ENCODE measurements at places on chromosomes 5 and 9. TPM values are rescaled to one million over a fixed set of nuclear protein-coding genes. Genes with fewer than 3 reads are reported as not detected.

Gene SFXN1
- 350 TPM for total RNA-seq

Gene GRXCR2
- not detected for total RNA-seq

Gene GPR151
- total RNA-seq = not detected

Gene CXCL14
- not detected for total RNA-seq

Gene SUSD3
- total RNA-seq = 68.3 TPM

Gene ROPN1L
- not detected for total RNA-seq

- no peak for DNase-seq
- no peak overlapping the region for H3K27ac ChIP-seq
- H3K4me1 ChIP-seq = no peaks in the 10 kb centered on the region
- H3K36me3 ChIP-seq = no peaks in the 10 kb centered on the region
- no peak overlapping the region for H3K4me3 ChIP-seq
Observed at GRCh38 chr9:72315089-72315509, 49.9 kb downstream of the ZFAND5 start.

DNA sequence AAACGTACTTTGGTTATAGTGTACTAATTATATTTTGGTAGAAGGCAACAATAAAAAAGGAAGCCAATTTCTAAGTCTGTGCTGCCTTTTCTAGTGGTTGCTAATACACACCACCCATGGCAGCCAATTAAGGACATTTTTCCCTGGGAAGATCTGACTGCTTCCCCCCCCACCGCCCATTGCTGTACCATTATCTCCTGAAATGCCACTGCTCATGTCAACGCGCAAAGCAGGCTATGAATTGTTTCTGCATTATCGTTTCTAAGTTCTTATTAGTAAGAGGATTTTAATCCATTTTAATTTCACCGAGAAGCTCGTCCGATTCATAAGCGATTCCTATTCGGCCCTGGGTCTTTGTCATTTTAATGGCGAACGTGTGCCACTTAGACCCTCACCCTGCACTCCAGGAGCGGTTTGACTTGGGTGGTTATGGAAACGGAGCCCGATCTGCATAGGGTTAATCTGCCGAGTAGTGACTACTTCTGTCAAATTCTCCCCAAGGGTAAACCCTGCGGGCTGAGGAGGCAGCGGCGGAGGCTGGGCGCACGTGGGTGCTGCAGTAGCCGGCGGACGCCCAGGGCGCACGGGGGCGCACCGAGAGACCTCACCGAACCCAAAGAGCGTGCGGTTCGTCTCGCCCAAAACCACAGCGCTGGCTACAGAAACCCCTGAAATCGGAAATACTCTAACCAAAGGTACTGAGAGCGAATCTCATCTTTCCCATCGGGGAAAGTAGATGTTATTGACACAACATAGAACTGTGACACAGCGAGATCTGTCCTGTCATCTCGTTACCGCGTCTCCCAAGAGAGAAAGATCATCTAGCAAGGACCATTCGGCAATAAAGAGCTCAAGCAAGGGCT, 55.8 kb upstream of the SHC3 start:
- peak; percentile 41 for DNase-seq
- peaks cover 17% of the 10 kb centered on the region for H3K4me1 ChIP-seq
- H3K36me3 ChIP-seq = no peaks in the 10 kb centered on the region
- H3K27ac ChIP-seq = no peak overlapping the region
- H3K4me3 ChIP-seq = no peak overlapping the region

DNA sequence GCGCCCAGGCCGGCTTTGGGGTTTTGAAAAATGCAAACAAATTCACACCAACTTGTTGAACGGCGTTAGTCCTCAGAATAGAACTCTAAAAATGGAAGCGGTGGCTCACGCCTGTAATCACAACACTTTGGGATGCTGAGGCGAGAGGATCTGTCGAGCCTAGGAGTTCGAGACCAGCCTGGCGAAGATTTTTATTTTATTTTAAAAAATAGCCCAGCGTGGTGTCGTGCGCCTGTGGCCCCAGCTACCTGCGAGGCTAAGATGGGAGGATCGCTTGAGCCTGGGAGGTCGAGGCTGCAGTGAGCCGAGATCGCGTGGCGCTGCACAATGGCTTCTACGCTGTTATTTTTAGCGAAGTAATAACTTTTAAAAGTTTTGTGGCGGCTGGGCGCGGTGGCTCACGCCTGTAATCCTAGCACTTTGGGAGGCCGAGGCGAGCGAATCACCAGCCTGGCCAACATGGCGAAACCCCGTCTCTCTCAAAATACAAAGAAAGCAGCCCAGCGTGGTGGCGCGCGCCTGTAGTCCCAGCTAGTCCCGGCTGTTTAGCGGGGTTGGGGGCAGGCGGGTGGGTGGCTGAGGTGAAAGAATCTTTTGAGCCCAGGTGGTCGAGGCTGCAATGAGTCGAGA, 694 bp upstream of the PLIN2 start:
- peak; percentile 45 for DNase-seq
- H3K27me3 ChIP-seq = no peaks in the 10 kb centered on the region

DNA sequence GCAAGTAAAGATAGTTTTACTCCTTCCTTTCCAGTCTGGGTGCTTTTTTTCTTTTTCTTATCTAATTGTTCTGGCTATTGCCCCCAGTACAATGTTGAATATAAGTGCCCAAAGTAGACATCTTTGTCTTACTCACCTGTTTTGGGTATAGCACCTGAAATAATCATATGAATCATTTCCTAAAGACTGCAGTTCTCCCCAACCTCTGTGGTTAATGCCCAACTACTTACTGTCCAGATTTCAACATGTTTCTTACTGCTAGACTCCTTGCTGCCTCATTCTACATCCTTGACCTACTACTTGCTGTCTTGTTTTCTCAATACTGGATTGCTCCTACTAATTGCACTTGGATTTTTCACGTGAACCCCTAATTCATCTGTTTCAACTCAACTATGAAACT, 8.8 kb upstream of the HSDL2 start:
- no peak for DNase-seq
- H3K27ac ChIP-seq = no peak overlapping the region
- no peaks in the 10 kb centered on the region for H3K4me1 ChIP-seq
- peaks cover 2% of the 10 kb centered on the region for H3K36me3 ChIP-seq

DNA sequence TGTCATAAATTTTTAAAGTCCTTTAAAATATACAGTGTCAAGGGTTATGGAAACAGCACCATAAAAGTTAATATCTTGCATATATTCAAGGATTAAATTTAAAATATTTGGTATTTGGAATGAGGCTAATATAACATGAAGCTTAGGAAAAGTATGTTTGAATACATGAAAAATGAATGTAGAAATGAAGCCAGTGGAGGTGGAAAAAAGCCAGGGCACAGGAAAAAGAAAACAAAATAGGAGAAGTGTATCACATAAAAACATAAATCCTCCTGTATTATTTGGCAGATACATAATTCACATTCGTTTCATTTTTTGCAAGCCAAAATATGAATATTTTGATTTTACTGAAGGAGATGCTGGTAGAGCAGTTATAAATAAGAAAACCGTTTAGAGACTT, 587.0 kb upstream of the ZNF608 start:
- no peaks in the 10 kb centered on the region for H3K36me3 ChIP-seq
- no peak overlapping the region for H3K27ac ChIP-seq
- H3K4me1 ChIP-seq = no peaks in the 10 kb centered on the region

DNA sequence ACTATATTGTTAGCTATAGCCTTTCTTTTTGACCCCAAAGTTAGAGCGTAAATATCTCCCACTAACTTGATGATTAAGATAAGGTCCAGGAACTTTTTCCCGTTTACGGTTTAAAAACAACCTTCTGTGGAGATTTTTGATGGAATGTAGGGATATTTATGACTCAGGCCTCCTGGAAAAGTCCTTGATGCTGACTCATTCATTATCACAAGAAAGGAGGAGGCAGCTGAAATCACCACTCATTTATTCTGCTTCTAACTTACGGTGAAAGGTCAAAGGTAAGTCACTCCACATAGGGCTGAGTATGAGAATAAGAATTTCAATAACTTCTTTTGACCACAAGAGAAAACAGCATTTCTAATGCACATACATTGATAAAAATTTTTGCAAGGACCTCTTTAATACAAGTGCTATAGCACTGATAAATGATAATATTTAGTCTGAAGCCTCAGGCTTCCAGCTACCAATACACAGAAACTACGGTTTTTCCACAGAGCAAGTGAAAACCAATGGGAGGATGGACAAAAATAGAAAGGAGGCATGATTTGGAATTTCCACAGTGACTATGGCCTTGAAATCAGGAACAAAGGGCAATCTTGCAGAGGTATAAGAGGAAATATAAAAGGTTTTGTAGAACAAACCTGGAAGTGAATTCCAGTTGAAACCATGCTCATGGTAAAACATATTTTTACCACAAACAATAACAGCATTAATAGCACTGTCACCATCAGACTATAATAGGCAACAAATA, 146.5 kb downstream of the PPP2R2B start:
- H3K27ac ChIP-seq = no peak overlapping the region
- H3K27me3 ChIP-seq = no peaks in the 10 kb centered on the region
- no peak for DNase-seq
- no peaks in the 10 kb centered on the region for H3K4me1 ChIP-seq

DNA sequence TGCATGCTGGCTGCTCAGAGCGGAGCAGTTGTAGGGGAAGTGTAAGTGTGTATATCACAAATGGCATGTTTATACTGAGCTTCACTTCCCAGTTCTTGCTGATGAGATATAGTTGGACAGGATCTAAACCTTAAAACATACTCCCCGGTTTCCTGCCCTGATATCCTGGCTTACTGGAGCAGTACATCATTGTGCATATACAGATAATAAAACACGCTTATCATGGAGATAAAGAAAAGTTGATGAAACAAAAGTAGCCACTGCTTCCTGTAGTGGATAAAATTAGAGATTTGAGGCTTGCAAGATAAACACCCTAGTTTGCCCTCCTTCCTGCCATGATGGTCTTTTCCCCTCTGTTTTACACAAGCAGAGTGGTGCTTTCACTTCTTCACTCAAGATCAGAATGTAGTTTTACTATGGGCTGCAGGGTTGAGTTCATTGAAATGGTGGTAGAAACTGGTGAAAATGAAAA, 15.0 kb downstream of the NPR3 start:
- no peaks in the 10 kb centered on the region for H3K36me3 ChIP-seq
- peaks cover 12% of the 10 kb centered on the region for H3K27me3 ChIP-seq
- H3K27ac ChIP-seq = no peak overlapping the region
- no peak for DNase-seq
- no peak overlapping the region for H3K4me3 ChIP-seq

All from activated naive CD4-positive, alpha-beta T cell treated with anti-CD3 and anti-CD28 coated beads for 36 hours (primary cell).